Activated CD4-positive, CD25-positive, alpha-beta regulatory T cell treated with anti-CD3 and anti-CD28 coated beads, Interleukin-2, amount 50 U/mL, for 24 hours (primary cell): ENCODE measurements at places on chromosomes 3 and 15.

DNA sequence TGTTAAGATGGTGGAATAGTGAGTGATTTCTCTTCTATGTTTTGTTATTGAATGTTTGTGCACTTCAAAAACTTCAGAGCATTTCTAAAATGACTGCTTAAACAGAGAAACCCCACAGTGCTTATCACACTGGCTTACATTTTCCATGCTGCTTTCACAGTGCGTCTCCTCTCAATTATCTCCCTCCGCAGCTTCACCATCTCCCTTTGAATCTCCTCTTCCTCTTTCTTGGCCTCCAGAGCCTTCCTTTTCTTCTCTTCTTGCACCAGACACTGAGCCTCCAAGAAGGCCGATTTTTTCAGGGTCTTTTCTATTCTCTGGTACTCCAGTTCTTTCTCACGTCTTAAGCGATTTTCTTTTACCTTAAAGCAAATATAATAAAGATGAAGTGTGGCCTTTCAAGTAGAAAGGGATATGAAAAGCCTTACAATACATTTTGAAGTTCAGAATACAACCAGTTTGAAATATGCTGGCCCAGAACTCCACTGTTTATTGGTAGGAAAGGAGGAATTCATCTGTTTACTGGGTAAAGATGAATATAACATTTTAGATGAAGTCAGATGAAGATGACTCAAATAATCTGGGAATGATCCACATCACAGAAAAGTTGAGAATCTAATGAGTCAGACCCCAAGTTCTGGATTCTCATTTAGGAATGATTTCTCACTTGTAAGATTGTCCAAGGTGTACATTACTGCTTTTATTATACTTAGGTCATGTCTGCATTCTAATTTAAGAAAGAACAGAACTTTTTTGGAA lies 21.4 kb downstream of the CCDC191 start:
- ATAC-seq: no peak

DNA sequence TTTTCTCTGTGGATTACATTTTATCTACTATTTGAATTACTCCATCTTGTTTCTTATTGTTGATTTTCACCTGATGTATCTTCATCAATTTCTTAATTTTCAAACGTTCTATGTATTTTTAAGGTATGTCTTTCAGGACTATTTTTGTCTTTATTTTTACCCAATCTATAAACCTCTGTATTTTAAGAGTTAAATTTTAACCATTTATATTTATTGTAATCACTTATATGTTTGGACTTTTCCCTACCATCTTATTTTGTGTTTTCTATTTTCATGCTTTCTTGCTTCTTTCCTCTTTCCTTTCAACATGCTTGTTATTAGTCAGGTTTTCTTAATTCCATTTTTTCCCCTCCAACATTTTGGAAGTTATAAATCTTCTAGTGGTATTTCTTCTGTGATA lies 49.5 kb upstream of the NR2E3 start:
- ATAC-seq: no peak

- no peak for ATAC-seq
Measured at GRCh38 chr15:33135355-33135781, 59.1 kb downstream of the FMN1 start.

DNA sequence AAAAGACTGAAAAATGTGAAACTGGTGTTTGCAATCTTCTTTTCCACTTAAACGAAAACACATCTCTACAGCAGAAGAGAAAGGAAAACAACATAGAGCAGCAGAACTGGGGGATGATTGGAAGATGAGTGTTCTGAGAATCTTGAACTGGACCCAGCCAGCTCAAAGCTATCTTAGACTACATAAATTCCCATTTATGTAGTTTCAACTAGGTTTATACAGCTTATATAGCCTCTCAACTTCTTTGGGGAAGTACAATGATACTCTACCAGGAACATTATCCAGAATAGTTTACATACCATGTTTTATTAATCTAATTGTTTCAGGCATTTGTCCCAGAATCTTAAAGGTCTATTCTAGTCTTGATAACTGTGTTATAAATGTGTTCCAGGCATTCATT lies 658.2 kb upstream of the LMCD1 start:
- ATAC-seq: no peak

DNA sequence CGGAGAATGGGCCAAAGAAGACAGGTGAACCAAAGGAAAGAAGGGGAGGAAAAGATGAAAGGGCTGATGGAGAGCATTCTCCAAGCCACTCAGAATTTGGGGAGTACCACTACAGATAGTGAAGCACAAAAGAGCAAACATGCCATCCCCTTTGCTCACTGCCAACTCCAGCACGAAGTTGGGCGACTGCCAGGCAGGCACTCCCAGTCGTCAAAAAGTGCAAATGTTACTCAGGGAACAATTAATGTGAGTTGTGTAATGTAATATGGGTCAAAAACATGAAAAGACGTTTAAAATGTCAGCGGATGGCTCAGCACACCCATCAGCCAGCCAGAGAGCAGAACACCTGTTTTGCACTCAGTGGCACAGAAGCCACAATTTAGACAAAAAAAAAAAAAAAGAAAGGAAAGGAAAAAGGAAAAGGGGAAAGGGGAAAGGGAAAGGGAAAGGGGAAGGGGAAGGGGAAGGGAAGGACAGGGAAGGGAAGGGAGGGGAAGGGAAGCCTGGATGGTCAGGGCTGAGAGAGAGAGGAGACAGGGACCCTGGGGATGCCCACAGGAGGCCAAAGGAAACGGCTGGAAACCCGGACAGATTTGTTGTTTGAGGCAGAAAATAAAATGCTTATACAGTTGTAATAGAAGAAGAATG lies 82.7 kb downstream of the COL8A1 start:
- ATAC-seq: no peak

- no peak for ATAC-seq
Measured at GRCh38 chr3:117818592-117818991, 1109.0 kb downstream of the TUSC7 start.

DNA sequence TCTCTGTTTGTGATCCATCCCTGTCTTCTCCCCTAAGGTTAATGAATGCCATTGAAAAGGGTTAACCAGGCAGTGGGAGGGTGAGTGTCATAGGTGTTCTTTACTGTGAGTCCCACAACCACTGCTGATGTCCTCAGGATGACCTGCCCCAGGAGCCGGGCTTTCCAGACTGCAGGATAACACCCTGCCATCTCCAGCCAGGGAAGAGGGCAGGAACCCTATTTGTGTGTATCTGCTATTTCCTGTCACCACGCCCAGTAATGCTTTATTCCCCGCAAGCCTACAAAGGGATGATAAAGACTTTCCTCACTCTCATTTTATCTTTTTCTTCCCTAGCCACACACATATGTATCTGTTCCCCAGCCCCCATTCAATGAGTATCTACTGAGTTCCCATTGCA lies 15.6 kb upstream of the CTXND1 start:
- ATAC-seq: no peak

DNA sequence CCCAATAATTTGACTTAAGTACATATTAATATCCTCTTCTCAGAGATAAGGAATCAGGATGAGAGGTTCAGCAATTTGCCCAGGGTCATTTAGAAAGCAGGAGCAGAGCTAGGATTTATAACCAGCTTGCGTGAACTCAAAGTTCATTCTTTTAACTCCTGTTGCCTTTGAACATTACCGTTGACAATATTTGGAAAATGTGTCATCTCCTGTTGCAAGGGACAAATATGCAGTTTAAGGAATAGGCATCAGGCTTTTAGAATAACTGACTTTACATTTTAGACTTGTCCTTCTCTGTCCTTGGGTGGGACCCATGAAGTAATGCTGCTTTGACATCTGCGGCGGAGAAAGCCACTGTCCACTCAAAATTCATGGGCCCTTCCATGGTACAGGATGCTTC lies 252.2 kb upstream of the RGMA start:
- ATAC-seq: no peak

DNA sequence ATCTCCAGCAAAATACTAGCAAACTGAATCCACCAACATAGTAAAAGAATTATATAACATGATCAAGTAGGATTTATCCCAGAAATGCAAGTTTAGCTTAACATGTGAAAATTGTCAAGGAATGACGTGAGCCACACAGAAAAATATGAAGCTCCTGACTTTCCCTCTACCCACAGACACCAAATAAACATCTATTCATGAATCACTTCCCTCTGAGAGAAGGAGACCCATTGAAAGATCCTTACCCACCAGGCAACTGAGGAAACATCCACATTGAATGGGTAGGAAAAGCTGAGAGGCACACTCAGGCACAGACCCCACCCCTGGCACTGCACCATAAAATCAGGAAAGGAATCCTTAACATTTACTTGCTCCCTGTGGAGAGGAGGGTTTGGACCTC lies 102.2 kb upstream of the MANF start:
- no peak for ATAC-seq
